ENCODE measurements at places on chromosomes 3 and 15. TPM values are rescaled to one million over a fixed set of nuclear protein-coding genes. Genes with fewer than 3 reads are reported as not detected.

PROK2 gene
- polyA plus RNA-seq: not detected

HRG gene
- polyA plus RNA-seq: 0.89 TPM

SYNPR gene
- not detected for polyA plus RNA-seq

BFSP2 gene
- not detected for polyA plus RNA-seq

RTP3 gene
- not detected for polyA plus RNA-seq

CPLX3 gene
- not detected for polyA plus RNA-seq

DOCK3 gene
- 1.6 TPM for polyA plus RNA-seq

- no peak for DNase-seq
Measured at GRCh38 chr3:188259596-188259995, 105.6 kb downstream of the LPP start.

DNA sequence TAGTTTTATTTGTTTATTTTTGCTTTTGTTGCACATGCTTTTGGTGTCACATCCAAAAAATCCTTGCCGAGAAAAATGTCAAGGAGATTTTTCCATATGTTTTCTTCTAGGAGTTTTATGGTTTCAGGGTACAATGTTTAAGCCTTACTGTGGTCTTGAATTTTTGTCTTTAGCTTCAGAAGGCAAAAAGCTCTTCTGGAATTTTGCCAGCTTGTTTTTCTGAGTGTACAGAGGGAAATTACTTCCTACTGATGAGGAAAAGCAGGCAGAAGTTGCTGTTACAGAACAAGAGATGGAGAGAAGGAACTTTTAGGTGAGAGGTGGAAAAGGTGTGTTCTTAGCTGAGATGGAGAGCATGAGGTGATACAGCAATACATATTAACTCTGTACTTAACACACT lies 59.6 kb downstream of the UBE2E2 start:
- no peak for DNase-seq

DNA sequence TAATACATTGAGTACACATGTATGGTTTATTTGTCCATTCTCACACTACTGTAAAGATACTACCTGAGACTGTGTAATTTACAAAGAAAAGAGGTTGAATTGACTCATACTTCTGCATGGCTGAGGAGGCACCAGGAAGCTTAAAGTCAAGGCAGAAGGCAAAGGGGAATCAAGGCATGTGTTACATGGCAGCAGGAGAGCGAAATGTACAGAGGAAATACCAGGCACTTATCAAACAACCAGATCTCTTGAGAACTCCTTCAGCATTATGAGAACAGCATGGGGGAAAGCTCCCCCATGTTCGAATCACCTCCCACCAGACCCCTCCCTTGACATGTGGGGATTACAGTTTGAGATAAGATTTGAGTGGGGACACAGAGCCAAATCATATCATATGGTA lies 666.3 kb downstream of the ZBBX start:
- no peak for DNase-seq

DNA sequence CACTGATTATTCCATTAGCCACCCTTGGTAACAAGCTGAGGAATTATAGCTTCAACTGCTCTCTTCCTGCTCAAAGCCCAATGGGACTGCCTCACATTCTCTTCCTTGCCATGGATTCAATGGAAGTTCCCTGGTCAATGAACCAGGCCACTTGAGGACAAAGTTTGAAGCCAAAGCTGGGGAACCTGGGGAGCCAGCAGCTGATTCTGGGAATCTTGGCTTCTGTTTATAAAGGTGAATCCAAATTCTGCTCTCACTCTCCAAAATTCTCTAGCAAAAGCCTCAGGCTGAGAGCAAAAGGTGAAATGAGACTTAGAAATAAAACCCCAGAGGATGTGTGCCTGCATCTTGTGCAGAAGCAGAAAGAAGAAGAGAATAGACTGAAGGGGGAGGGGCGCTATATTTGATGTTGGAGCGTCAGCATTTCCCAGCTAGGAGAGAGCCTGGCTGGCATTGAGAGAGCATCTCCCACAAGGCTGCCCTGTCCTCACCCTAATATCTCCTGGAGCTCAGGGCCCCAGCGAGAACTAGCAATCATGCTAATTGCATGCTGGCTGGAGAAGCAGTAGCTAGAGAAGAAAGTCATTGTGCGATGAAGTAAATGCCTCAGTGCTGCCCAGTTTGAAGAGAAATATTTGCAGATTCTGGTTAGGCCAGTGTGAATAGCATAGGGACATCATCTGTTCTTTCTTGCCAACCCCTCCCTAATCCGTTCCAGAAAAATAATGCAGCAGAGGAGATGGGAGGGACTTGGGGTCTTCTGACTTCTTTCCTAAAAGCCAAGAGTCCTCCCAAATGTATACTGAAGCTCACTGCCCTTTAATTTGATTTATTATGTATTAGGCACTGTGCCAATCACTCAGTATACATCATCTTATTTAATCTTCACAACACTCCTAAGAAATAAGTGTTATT lies 34.9 kb upstream of the GAP43 start:
- no peak for DNase-seq

DNA sequence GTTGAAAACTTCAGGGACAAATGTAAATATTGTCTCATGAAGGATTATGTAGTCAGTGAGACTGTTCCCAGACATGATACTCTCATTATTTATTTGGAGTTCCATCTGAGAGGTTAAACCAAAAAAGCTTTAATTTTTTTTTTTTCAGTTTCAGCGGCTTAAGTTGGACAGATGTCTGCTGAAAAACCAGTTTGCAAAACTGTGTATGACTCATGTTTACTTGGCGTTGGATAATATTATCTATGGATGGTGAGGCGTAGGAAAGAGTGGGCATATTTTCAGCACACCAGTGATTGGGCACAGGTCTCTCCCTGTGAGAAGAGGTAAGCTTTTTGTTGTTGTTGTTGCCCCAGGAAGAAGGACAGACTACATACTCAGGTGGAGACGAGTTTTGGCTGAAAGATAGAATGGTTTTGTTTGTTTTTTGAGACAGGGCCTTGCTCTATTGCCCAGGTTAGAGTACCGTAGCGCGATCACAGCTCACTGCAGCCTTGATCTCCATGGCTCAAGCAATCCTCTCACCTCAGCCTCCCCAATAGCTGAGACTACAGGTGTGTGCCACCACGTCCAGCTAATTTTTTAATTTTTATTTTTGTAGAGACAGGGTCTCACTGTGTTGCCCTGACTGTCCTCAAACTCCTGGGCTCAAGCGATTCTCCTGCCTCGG lies 16.4 kb upstream of the ANXA2 start:
- DNase-seq: no peak

DNA sequence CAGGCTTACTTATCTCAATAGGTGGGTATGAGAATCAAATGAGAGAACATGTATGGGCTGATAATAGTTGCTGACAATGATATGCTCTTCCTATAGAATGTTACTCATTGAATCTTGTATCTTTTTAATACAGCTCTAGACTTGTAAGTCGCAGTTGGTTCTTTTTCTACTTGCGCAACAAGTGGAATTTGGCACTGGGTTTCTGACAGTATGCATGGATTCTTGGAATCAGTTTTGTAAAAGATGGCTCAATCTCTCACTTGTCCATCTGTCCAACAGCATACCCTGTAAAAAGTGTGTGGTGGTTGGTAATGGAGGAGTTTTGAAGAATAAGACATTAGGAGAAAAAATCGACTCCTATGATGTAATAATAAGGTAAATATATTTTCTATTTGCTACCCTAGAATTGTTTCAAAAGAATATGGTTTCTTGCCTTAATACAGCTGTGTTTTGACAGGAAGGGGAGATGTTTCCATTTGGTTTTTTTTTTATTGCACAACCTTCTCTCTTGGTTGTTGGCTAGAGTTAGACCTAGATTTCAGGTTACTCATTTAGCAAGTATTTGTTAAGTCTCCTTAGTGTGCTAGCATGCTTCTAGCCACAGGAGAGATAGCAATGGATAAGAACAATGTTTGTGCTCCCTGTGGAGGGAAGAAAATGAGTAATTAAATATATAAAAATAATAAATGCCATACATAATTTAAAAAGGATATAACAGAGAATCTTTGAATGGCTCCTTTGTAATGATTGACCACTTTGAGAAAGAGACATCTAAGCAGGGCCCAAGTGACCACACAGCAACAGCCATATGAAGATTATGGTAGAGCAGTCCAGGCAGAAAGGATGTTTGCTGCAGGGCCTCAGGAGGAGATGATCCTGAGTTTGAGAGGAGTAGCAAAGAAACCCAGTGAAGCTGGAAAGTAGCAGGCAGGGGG lies 21.8 kb downstream of the ST3GAL6 start:
- DNase-seq: no peak

GRCh38 chr3:152241142-152242017 lies 27.3 kb upstream of the MBNL1 start:
- DNase-seq: no peak

DNA sequence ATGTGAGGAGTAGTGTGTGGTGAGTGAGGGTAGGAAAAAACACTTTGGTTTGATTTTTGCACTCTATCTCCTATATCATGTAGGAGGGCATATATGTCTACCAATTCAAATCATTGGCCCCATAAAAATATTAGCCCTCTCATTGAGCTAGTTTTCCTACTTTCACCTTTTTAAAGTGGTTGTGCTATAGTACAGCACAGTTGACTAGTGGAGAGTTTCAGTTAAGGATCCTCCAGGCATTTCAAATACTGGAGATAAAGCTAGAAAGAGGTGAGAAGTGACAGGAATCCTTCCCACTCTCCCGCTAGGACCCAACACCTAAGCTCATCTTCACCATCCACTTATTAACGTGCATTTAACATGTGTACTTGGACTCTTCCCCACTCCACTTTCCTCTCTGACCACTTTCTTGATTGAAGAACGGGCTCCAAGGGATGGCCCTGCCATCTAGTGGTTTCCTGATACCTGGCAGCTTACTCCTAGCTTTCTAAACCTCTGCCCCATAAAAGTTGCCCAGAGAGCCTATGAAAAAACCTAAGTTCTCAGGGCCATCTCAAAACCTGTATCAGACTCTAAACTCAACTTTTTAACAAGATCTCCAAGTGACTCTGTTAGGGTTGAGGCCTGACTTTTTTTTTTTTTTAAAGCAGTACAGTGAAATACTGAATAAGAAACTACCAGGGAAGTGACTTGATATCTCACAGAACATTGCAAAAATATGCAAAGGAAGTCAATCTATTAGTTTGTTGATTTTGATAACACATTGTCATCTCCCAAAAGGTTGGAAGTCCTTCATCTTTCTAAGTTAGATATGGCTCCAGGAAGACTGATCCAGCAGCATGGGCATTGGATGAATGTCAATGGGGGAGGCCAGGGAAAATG lies 17.9 kb downstream of the IL12A start:
- DNase-seq: peak; percentile 18
